ENCODE measurements at places on chromosomes 16 and 17.

GRCh38 chr17:60447375-60447774 lies 25.1 kb downstream of the CHCT1 start:
- no peak for DNase-seq

- no peak for DNase-seq
Measured at GRCh38 chr16:4700380-4700996, 7.1 kb downstream of the NUDT16L1 start.

- no peak for DNase-seq
Measured at GRCh38 chr17:15508466-15508865, 41.0 kb upstream of the CDRT4 start.

DNA sequence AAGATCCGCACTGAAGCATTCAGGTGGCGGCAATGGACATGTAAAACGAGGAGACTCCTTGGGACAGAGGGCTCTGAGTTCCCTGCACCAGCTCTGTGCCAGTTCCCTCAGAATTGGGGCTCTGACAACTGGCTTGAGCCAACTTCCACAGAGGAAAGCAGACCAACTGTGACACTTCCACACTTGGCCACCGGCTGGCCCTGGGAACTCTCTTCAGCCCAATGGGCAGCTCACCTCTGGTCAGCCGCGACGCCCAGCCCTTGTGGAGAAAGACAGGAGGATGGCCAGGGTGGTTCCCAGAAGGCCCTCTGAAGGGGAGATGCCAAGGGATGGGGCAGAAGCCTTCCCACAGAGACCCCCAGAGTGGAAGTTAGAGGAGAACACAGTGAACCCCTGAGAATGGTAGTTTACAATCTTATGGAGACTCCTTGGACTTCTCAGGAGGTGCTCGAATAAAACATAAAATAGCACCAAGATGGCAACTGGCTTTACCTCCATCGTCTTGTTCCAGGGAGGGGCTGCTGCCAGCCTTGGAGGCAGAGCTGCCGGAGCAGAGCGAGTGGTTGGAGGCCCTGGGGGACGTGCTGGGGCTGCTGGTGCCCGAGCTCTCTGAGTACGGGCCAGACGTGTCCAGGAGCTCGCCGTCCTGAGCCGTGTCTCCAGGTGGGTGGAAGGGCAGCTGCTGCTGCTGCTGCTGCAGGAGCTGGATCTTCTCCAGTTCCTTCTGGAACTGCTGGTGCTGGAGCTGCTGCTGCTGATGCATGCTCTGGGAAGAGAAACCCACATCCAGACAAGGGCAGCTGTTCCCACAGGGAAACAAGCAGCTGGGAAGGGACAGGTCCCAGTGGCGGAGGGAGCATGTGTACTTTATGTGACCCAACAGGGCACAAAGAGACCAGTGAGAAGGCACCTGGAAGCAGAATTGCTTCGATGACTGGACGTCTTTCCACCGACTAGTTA lies 35.0 kb upstream of the ICAM2 start:
- no peak for DNase-seq

DNA sequence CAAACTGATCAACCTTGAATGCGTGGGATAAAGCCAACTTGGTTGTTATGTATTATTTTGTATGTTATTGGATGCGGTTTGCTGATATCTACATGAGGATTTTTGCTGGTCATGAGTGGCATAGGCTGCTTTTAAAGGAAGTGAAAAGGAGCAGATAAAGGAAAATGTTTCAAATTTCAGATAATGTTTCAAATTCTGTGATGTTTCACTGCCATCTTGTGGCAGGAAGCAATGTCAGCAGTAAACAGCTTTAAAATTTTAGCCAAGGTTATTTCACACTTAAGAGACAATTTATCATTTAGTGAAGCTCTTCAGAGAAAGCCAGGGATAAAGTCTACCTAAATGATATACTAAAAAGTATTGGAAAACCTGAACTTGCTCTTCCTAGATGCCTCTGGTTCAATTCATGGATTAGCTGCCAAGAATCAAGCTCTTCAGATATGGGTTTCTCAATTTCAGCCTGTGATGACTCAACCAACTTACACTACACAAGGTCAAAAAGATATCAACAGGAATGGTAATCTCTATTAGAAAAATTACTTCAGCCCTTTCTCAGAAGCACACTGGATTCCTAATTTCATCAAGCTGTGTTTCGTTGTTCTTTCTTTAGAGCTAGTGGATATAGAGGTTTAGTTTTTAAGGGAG lies 136.0 kb upstream of the C17orf78 start:
- DNase-seq, result no peak

DNA sequence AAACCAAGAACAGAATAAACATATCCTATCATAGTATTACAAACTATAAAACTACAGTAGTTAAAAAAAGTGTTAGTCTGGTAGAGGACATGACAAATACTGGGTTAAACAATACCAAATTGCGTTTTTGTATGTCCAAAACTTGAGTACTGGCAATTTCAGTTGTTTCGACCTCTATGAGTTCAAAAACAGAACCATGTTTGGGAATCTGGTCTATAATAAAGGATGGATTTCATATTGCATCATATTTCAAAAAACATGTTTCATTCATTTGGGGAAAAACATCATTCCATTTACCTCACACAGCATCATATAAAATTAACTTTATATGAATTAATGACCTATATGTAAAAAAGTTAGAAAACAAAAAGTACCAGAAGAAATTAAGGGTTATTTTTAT lies 81.8 kb downstream of the TRIM37 start:
- DNase-seq, result no peak

DNA sequence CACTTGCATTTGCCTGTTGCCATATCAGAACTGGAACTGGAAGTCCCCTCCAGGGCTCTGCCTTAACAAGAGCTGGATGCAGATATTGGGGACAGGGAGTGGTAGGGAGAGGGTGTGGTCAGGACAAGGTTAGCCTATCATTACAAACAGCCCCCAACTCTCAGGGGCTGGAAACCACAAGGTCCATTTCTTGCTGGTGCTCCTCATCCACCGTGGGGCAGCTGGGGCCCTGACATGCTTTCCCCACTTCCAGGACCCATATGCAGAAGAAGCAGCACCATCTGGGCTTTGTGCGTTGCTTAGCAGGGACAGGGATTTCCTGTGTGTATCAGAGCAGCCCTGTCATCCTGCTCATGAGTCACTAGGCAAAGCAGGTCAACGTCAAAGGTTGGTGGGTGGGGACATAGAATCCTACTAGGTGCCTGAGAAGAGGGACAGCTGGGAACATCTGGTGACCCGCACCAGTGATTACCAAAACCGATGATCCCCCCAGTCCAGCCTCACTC lies 26.9 kb downstream of the RGS9 start:
- no peak for DNase-seq

- no peak for DNase-seq
Measured at GRCh38 chr16:87051526-87052320, 265.5 kb downstream of the C16orf95 start.

DNA sequence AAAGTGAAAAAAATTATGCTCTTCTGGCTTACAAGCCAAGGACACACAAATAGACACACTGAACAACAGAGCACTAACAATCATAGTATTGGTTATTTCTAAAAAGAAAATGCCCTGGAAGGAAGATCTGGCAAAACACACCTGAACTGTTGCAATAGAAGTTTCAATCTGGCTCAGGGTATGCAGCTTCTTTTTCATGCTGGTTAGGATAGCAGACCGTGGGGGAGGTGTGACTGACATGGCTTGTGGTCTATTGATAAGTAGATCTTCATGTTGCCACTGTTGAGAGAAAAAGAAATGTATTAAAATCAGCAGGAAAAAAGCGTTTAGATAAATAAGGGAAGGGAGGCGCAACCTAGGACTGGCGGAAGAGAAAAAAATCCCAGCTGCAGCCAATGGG lies 26.5 kb upstream of the ARL6IP1 start:
- no peak for DNase-seq

- peak; percentile 47 for DNase-seq
Measured at GRCh38 chr17:32461853-32462617, 17.7 kb downstream of the PSMD11 start.

DNA sequence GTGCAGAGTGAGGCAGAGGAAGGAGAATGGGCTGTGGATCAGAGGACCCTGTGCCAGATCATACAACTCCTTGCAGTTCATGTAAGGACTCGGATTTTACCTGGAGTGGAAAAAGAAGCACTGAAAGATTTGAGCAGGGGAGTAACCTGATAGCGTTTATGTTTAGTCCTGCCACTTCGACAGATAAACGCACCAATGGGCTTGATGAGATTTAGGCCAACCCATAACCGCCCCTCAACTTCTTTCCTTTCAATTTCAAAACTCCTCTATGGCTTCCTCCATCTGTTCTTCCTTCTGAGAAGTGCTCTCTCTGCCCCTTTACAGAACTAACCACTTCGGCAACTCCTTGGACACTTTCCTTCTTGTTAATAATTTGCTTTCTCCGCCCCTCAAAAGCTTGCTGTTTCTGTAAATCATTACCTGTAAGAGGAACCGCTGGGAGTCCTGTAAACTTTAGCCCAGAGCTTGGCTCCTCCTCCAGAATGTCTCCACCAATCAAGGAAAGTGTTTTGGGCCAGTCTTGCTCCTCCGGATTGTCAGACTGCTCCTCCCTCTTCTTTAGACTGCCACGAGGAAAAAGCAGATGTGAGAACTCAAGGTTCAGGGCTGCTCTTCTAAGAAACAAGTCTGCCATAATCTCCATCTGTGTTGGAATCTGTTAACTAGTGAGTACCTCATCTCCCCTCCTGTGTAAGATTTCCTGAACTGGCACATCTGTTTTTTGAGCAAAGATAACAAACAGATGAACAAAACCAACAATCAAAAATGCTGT lies at the start of gene ACSM3:
Gene ACSM3, plus strand, starts transcription at position 554 of the 772 bp plus-strand sequence. CDS start 6,021 bp downstream, outside the sequence.
- peak; percentile 43 for DNase-seq

- DNase-seq, result no peak
Measured at GRCh38 chr16:57165938-57166337, 19.9 kb downstream of the PSME3IP1 start.

DNA sequence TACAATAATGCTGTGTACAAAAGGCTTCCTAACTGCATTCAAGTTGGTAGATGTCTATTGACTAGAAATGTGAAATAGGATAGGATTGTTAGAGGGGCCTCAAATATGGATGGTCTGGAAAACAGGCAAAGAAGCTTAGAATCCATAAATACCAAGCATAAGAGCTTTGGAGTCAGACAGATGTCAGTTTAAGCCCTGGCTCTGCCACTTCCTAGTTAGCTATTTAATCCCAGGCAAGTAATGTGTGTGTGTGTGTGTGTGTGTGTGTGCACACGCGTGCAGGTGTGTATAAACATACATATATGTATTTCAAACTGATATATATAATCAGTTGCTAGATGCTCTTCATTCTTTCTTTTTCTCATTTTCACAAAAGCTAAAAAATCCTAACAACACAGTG lies 66.7 kb downstream of the MMD start:
- DNase-seq, result no peak

Measured in activated T-cell treated with anti-CD3 and anti-CD28 coated beads, Interleukin-2, amount 50 U/mL, for 1 hour (primary cell).